ENCODE measurements at places on chromosomes 16 and 17.

- DNase-seq: no peak
Observed at GRCh38 chr17:41140360-41141131, at the start of gene KRTAP4-6. KRTAP4-6 (minus strand) TSS chr17:41140544; CDS start chr17:41140487, 57 bp downstream.

- DNase-seq: no peak
Observed at GRCh38 chr17:59254742-59255141, 34.4 kb downstream of the GDPD1 start.

DNA sequence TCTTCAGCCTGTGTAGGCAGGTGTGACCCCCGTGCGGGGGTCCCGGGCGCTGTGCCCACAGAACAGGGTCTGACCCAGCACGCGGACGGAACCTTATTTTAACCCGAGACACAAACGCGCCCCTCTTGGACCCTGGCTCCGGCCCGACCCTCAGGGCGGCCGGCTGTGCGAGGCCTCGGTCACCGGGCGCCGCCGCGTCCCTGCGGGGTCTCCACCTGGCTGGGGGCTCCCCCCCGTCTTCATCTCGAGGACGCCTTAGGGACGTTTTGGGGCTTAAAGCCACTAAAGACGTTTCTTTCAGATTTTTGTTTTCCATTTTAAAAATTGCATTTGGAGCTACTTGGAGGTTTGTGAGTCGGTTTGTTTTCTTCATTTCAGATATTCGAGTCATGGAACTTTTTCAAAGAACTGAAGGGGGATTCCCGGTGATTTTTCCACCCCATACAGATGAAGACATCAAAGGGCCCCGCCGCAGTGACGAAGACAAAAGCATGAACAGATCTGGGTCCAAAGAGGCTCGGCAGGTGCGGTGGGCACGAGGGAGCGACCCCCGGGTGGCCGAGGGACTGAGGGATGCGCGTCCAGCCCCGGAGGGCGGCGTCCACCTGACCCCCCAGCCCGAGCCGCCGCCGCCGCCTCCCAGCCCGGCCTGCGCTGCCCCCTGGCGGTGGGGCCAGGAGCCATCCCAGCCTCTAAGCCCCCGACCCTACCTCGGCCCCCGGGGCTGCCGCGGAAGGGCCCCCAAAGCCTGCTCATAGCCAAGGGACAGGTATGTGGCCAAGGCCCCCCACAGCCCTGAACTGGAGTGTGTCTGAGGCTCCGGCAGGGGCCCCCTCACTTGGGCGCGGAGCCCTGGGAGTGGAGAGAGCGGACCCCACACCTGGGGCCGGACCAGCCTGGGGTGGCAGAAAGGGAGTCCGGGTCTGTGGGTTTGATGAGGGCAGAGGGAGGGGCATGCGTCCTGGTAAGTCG is 3.8 kb upstream of the CD7 start:
- DNase-seq: no peak

GRCh38 chr17:58319173-58320162 is 9.1 kb downstream of the TSPOAP1 start:
- DNase-seq: no peak

GRCh38 chr16:87324411-87325275 is 7.5 kb upstream of the C16orf95 start:
- DNase-seq: no peak

DNA sequence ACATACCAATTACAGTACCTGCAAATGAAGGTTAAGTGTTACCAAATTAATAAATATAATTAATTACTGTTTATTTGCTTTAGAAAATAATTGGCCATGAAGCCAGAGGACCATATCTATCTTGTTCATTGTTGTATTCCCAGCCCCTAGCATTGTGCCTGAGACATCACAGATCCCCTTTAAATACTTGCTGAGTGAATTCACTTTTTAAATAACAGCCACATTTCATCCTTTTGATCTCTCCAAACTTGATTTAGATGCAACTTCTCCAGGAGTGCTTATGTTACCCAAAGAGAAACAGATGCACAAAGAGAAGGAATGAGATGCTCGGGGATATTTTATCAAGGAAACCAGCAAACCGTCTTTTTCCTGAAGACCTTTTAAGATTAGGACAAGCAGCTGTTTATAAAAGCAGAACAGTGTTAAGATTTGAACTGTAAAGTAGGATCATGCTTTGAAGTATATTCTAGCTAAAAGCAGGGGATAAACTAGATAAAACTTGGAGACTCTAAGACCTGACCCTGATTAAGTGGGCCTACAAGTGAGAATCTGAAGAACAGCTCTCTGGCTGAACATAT is 66.3 kb downstream of the CHD9 start:
- DNase-seq: no peak
